ENCODE measurements at places on chromosomes 2 and 18. TPM values are rescaled to one million over a fixed set of nuclear protein-coding genes. Genes with fewer than 3 reads are reported as not detected.

DNA sequence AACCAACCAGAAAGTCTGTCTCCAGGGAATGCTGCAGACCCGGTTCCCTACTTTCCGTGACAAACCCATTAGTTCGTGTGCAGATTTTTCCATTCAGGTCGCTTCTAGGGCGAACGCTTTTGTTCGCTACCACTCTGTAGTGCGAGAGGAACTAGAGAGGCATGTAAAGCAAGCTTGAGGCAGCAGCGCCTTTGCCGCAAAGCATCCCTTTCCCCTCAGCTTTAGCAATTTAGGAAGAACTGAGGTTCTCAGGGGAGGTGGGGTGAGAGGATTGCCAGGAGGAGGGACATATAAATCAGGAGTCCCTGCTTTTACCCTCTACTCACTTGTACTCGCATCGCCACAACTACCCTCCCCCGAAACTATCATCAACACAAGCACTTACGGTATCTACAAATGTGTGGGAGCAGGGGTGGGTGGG lies 748 bp upstream of the ZNF804A start:
- no peak for DNase-seq

DNA sequence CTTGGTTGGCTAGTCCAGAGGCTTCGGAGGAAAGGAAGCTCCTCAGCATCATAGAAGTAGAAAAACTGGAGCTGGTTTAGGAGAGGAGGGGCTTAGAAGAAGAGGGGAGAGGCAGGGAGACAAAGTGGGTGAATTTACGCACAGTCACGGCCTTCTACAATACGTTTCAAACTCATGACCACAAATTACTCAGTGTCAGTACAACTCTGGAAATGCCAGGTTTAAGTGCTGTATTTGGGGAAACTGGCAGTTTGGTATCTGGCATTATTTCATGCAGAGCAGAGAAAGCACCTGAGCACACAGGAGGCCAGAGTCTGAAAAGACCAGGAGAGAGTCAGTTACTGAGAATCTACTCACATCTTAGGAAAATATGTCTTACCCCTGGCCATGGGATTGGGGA lies 55.4 kb downstream of the XRCC5 start:
- no peak for DNase-seq

DNA sequence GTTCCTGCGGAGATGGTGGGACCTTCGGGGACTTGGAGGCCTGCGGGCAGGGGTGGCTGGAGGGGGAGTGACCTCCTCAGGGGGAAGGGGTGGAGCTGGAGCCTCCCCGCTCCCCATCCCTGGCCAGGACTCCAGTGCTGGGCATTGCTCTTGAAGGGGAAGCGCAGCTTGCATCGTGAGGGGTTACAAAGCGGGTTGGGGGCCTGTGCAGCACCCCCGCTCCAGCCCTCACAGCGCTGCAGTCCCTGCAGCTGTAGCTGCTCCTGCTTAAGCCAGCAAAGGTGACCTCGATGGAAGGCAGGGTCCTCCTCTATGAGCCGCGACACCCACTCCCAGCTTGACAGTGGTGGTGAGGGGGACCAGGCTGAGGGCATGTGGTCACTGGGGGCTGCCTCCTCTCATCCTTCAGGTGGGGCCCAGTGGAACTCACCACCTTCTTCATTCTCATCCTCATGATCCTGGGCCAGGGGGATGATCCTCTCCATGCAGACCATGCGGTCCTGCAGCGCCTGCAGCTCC lies 36.7 kb upstream of the ANKRD62 start:
- DNase-seq: no peak

GRCh38 chr2:199339891-199340605 lies 117.7 kb downstream of the SATB2 start:
- DNase-seq: no peak

DNA sequence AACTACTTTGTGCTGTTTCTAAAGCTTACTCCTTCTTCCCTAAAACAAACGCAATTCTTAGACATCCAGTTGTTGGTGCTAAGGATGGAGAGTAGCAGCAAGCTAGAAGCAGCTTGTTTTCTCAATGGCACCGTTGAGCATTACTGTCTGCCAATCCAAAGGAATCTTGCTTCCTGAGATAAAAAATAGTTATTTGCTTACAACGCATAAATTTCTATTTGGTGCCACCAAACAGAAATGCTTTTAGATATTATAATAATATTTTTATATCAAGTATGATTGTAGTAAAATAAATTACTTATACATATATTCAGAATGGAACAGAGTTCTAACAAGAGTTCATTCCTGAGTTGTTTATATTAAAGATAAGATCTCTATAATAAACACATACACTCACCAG lies 434.7 kb downstream of the CPS1 start:
- DNase-seq: no peak

IL36A gene
- not detected for total RNA-seq

DNA sequence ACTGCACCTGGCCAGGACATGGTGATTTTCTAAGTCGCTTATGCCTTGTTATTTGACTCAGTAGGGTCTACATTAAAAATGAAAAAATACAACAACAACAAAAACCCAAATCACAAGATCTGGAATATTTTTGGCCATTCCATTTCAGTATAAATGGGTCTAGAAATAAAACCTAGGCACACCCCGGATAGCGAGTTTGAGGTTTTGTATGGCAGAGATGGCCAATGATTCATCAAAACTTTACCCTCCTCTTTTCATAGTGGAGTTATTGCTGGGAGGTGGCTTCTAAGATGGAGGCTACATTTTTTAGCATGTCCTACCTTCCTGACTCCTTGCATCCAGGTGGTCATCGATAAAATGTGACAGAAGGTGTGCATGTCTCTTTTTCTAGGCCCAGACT lies 49.3 kb upstream of the PELI1 start:
- DNase-seq: no peak

GRCh38 chr2:45759310-45759851 lies 107.9 kb downstream of the PRKCE start:
- DNase-seq: no peak

SLC25A52 gene
- total RNA-seq: 0.21 TPM

- no peak for DNase-seq
Measured at GRCh38 chr2:41941831-41942230, 106.0 kb upstream of the PKDCC start.

RAB27B gene
- total RNA-seq: 0.23 TPM

- DNase-seq: no peak
Measured at GRCh38 chr2:212945526-212945925, 205.9 kb downstream of the IKZF2 start.

ALPP gene
- total RNA-seq: not detected

DNA sequence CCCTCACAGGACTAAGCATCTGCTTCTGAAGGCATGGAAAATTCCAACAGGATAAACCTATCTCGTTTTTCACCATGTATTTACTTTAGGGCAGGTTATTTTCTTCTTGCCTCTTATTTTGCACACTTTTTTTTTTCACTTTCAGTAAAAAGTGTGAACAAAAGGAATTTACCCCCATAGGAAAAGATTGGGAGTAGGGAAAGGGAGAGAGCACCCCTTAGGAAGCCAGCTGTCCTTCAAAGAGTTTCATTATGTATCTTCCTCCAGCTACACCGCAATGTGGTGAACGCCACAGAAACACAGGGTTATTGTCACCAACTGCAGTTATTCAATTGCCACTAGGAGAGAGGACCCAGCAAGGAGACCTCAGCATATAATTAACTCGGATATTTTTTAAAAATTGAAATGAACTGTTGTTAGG lies 286.2 kb upstream of the VRK2 start:
- no peak for DNase-seq

SPR gene
- total RNA-seq: 34.5 TPM

IHH gene
- total RNA-seq: not detected

All from heart right ventricle (tissue), 16 donors.